ENCODE measurements at places on chromosomes 2 and 18. TPM values are rescaled to one million over a fixed set of nuclear protein-coding genes. Genes with fewer than 3 reads are reported as not detected.

Gene LYG1
- 0.65 TPM for total RNA-seq

Gene SERPINB12
- total RNA-seq, result not detected

GRCh38 chr2:18546567-18546966 is 13.9 kb downstream of the RDH14 start:
- no peak for DNase-seq

DNA sequence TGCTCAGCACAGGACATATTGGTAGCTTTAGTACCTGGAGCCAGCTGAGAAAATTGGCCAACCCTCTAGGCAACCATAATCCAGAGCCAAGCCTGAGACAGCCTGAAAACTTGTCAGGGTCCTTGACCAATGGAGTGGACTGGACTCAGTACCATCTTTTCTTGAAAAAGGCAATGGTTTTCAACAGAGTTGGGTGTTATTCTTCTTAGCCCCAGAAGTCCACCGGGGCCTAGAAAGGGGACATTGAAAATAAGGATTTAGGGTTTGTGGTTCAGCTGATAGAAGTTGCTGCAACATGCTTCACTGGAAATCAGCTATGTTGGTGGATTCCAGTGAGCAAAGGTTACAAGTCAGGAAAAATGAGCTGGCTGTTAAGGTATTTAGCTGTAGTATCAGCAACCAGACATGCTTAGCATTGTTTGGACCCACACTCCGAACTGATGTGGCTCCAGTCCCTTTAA is 22.1 kb upstream of the CNOT11 start:
- no peak for DNase-seq

- DNase-seq, result no peak
Observed at GRCh38 chr18:80088823-80089222, 20.2 kb upstream of the ADNP2 start.

- no peak for DNase-seq
Observed at GRCh38 chr2:241363426-241363825, 7.3 kb downstream of the FARP2 start.

- peak; percentile 94 for DNase-seq
Observed at GRCh38 chr18:48926420-48926857, 24.3 kb downstream of the SMAD7 start.

DNA sequence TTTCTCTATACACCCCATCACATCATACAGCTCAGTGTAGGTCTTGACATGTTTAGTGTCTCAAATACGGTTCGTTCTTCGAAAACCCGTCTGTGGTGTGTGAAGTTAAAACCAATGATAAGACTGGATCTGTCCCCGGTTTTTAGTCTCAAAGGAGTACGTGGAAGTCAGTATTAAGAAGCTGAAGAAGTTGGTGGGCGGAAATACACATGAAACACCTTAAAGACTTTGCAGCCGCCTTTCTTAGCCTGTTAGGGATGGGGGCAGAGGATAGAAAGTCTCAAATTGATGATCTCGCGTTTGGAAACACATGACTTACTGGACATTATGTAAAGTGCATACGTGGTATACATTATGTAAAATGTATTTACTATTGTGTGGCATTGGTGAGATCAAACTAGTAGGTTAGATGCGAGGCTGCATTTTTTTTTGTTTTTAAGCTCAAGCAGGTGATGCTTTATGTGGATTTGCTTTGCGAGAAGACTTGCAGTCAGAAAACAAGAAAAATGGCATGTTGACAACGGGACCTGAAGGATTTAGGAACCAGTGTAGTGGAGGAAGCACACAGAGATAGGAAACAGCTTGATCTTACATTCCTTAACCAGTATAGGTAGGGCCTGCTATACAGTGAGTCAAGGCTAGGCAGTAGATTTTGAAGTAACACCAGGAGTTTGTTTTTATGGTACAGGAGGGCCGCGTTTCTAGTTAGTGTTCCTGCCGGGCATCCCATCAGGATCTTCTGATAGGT is 1.2 kb downstream of the CNOT11 start:
- DNase-seq, result no peak

DNA sequence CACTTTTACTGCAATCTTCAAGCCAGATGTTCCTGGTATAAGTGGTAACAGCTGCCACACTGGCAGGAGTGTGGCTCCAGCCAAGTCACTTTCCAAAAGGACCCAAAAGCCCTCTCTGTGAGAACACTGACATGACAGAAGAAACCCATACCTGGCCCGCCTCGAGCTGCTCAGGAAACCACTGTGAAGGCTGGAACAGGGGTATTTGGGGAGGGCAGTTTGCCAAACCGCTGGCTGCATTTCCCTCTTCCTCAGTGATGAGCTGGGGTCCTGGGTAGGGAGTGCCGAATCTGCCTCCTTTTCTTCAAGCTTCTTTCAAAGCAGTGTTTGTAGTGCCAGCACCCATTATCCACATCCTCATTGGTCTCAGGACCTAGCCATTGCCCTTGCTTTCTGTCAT is 10.3 kb upstream of the OSR1 start:
- DNase-seq, result no peak

DNA sequence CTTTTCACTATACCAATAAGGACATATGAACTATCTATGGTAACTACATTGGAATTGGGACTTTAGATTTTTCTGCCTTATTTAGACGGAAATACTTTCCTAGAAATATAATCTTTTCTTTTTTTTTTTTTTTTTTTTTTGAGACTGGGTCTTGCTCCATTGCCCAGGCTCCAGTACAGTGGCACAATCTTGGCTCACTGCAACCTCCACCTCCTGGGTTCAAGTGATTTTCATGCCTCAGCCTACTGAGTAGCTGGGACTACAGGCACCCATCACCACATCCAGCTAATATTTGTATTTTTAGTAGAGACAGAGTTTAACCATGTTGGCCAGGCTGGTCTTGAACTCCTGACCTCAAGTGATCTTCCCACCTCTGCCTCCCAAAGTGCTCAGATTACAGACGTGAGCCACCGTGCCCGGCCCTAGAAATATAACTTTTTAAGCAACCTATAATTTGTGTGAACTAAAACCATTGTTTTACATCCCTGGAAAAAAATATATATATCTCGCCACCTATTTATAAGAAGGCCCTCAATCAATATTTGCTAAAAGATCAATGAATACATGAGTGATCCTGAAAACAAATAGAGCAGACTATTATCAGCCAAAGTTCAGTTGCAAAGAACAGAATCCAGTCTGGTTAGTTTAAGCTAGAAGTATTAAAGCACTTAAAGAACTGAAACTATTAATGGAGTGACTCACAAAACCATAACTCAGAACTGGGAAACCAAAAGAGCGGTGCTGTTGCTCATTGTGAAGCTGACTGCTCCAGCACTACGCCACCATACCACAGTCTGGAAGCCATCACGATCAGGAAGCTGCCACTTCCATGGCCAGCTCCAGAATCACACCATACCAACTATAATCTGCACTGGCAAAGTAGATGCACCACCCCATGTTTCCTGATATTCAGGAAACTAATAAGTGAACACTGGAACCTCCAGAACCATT is 8.4 kb upstream of the HNRNPLL start:
- no peak for DNase-seq

Data from left lobe of liver (tissue), 2 donors.